Colonic mucosa (tissue), 4 donors: ENCODE measurements at places on chromosomes 3 and 15. TPM values are rescaled to one million over a fixed set of nuclear protein-coding genes. Genes with fewer than 3 reads are reported as not detected.

- H3K4me1 ChIP-seq, result no peaks in the 10 kb centered on the region
- H3K4me3 ChIP-seq, result no peak overlapping the region
- no peak overlapping the region for H3K27ac ChIP-seq
- H3K36me3 ChIP-seq, result no peaks in the 10 kb centered on the region
Observed at GRCh38 chr3:159989973-159990846, 1.6 kb downstream of the IL12A start.

DNA sequence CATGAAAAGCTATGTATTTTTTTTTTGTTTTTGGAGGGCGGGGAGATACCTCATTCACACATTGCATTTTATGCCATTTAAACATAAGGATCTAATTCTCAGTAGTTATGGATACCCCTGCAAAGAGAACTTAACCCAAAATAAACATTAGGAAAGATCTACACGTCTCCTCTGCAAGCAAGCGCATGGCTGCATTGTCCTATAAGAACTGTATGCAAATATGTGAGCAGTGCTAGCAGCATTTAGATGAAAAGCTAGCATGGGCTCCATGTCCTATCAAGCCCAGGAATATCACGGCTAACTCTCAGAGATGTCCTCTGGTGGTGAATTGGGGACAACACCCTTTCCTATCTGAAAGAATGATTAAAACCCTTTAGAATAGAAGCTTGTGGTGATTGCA lies 292.8 kb downstream of the MEX3B start:
- H3K4me1 ChIP-seq, result no peaks in the 10 kb centered on the region
- no peak overlapping the region for H3K27ac ChIP-seq
- DNase-seq, result no peak

GRCh38 chr15:100124936-100125335 lies 216.8 kb downstream of the ADAMTS17 start:
- H3K27me3 ChIP-seq, result no peaks in the 10 kb centered on the region
- no peaks in the 10 kb centered on the region for H3K36me3 ChIP-seq
- no peaks in the 10 kb centered on the region for H3K4me1 ChIP-seq
- H3K27ac ChIP-seq, result no peak overlapping the region
- H3K4me3 ChIP-seq, result no peak overlapping the region

Gene STT3B
- total RNA-seq, result 118 TPM

Gene PLCL2
- 12.3 TPM for total RNA-seq

GRCh38 chr3:9916346-9916733 lies 558 bp upstream of the IL17RC start:
- H3K4me3 ChIP-seq, result peak overlapping the region; percentile 34
- peak overlapping the region; percentile 85 for H3K27ac ChIP-seq
- DNase-seq, result peak; percentile 39
- no peaks in the 10 kb centered on the region for H3K36me3 ChIP-seq
- no peaks in the 10 kb centered on the region for H3K27me3 ChIP-seq
- peaks cover 6% of the 10 kb centered on the region for H3K4me1 ChIP-seq

DNA sequence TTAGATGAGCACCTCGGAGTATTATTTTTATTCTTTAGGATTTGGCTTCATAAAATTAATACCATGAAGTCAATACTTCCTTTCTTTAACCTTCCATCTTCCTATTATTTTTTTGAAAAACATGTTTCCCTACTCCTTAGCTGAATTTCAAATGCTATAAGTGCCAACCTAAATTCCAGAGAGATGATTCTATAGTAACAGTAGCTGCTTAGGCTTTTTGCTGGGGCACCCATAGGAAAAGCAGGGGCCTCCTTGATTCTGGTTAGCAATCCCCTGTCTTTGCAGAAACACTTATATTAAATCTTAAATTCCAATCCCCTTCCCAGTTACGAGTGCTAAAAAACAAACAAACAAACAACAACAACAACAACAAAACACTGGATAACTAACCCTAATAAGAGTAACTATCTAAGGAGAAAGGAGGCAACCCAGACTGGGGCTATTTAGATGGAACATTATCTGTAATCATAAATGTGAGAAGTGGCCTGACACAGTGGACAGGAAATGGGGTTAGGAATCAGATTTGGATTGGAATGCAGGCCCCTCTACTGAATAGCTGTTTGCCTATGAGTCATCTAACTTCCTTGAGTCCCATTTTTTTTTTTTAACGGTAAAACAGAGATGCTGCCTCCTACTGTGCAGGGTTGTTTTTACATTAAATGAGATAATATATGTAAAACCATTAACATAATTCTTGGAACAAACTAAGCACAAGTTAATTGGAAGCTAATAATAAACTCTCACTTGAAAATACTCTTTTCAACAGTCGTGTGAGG lies 148.1 kb downstream of the WDR72 start:
- no peak for DNase-seq
- no peaks in the 10 kb centered on the region for H3K27me3 ChIP-seq
- no peak overlapping the region for H3K4me3 ChIP-seq
- H3K27ac ChIP-seq, result no peak overlapping the region
- no peaks in the 10 kb centered on the region for H3K36me3 ChIP-seq

GRCh38 chr15:91861223-91861622 lies 7.7 kb downstream of the SLCO3A1 start:
- DNase-seq, result no peak
- no peak overlapping the region for H3K27ac ChIP-seq
- H3K4me3 ChIP-seq, result no peak overlapping the region
- H3K36me3 ChIP-seq, result no peaks in the 10 kb centered on the region

DNA sequence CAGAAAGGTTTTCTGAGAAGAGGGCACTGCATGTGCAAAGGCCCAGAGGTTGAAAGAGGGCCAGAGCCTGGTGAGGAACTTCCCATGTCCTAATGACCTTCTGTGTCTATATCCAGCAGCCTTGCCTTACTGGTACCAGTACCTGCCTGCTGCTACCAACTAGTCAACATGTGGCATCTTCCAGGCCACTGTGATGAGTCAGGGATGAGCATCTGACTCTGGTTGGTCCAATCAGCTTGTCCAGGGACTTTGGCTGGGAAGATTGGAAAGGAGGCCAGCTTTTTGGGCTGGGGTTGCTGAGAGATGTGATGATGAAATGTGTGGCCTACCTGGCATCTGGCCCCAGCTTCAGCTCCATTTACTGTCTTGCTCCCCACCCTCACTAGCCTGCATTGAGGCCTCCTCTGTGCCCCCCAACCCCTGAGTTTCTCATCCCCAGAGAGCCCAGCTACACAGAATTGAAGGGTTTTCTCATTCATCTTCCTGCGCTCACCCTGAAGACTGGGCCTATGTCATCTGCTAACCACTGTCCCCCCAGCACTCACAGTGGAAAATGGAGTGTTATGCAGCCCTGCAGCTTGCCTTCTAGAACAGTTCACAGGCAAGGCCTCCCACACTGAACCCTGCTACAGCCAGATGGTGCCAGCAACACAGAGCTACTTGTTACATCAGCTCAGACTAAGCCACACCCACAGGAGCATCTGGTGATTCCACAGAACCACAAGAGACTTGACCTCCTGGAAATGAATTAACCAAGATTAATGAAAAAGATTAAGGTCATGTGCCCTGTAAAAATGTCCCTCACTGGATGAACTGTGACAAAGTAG lies 1.3 kb upstream of the TWF2 start:
- no peaks in the 10 kb centered on the region for H3K36me3 ChIP-seq
- no peaks in the 10 kb centered on the region for H3K27me3 ChIP-seq
- peak overlapping the region; percentile 91 for H3K27ac ChIP-seq
- DNase-seq, result peak; percentile 70
- H3K4me3 ChIP-seq, result peak overlapping the region; percentile 95

Gene ISLR
- 3.6 TPM for total RNA-seq

Gene AADAC
- total RNA-seq, result 0.15 TPM

- no peak for DNase-seq
- H3K36me3 ChIP-seq, result no peaks in the 10 kb centered on the region
- H3K4me1 ChIP-seq, result no peaks in the 10 kb centered on the region
- no peak overlapping the region for H3K27ac ChIP-seq
Observed at GRCh38 chr15:75832114-75832513, 11.1 kb upstream of the UBE2Q2 start.

Gene CCDC39
- total RNA-seq, result not detected

DNA sequence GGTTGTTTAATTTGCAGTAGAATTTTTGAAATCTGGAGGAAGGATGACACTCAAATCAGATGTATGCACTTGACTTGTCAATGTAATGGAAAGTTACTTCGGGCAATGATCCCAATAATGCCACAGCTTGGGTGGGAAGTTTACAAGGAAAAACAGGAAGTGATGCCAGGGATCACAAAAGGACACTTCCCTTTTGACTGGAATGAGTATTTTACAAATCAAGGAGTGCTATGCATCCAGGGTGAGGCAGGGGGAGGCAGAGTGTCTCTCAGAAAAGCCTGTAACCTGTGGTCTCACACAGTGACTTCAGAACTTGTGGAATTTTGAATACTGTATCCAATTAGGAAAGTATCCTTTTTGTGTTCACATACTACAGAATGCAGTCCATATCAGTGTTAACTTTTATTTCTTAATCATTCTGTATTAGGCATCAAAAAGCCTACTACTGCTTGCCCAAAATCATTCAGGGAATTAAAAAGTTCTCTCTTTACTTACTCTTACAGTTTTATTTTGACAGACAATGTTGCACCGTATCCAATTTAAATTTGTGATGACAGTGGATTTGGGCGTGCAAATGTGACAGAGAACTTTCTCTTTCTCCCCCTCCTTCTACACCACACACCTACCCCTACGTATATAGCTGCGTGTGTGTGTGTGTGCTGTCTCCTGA lies 445.1 kb downstream of the MECOM start:
- H3K36me3 ChIP-seq, result no peaks in the 10 kb centered on the region
- H3K4me1 ChIP-seq, result no peaks in the 10 kb centered on the region
- no peaks in the 10 kb centered on the region for H3K27me3 ChIP-seq

DNA sequence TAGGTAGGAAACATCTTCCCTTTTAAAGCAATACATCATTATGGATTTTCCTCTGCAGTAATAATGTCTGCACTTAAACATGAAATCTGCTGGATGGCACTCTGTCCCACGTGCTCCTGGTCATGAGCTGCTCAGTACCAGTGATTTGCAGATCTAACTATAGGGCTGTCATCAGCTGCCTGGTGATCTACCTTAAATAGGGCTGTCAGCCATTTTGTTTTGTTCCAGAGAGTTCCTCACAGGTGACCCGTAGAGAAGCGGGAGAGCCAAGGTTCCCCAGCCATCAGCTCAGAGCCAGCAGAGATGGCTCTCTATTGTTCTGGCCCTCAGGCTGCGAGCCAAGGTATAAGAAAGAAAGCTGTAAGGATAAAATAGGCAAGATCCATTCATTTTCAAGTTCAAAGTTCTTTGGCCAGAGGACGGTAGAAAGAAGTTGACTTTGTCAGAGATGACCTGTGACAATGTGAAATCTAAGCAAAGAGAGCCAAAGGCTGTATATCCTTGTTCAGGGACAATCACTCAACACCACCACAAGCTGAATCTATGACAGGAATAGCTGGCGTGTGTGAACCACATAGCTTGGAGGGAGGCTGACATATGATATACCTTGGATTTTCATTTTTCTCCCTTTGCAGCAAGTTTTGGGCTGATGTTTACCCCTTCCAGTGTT lies 156.5 kb downstream of the RYR3 start:
- H3K27me3 ChIP-seq, result no peaks in the 10 kb centered on the region
- H3K27ac ChIP-seq, result no peak overlapping the region
- no peak for DNase-seq
- no peak overlapping the region for H3K4me3 ChIP-seq

GRCh38 chr3:100697172-100697571 lies 12.1 kb upstream of the TFG start:
- H3K27me3 ChIP-seq, result no peaks in the 10 kb centered on the region
- H3K36me3 ChIP-seq, result no peaks in the 10 kb centered on the region
- no peaks in the 10 kb centered on the region for H3K4me1 ChIP-seq
- H3K4me3 ChIP-seq, result no peak overlapping the region
